ENCODE measurements at places on chromosomes 12 and 14.

DNA sequence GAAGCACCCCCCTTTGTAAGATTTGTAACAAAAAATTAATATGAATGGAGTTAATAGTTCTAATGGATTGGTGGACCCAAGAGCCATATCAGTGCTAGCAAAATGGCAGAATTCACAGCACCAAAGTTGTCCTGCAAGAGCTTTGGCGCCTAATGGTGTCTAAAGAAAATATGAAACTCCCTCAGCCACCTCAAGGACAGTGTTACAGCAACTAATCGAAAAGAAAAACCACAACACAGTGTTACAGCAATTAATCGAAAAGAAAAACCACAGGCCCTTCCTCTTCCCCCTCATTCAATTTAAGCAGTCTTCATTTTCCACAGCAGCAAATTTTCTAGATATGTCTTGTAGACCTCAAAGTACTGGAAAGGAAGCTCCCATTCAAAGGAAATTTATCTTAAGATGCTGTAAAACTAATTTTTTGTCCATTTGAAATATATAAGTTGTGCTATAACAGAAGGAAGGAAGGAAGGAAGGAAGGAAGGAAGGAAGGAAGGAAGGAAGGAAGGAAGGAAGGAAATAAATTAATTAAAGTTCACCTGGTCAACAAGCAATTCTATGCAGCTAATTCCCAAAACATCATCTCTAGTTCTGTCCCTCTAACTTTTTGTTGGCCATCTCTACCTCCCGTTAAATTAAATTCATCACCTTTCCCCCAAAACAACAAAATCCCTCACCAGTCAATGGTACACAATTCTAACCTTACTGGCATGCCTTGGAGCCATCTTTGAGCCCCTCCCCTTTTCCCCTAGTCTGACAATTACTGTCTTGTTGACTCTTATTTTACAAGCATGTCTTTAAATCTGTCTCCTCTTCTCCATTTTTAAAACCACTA lies 17.4 kb downstream of the LRP6 start:
- DNase-seq, result no peak

- no peak for DNase-seq
Measured at GRCh38 chr14:71237556-71237955, 330.3 kb downstream of the PCNX1 start.

GRCh38 chr14:22753586-22753985 lies 12.9 kb upstream of the OXA1L start:
- no peak for DNase-seq

DNA sequence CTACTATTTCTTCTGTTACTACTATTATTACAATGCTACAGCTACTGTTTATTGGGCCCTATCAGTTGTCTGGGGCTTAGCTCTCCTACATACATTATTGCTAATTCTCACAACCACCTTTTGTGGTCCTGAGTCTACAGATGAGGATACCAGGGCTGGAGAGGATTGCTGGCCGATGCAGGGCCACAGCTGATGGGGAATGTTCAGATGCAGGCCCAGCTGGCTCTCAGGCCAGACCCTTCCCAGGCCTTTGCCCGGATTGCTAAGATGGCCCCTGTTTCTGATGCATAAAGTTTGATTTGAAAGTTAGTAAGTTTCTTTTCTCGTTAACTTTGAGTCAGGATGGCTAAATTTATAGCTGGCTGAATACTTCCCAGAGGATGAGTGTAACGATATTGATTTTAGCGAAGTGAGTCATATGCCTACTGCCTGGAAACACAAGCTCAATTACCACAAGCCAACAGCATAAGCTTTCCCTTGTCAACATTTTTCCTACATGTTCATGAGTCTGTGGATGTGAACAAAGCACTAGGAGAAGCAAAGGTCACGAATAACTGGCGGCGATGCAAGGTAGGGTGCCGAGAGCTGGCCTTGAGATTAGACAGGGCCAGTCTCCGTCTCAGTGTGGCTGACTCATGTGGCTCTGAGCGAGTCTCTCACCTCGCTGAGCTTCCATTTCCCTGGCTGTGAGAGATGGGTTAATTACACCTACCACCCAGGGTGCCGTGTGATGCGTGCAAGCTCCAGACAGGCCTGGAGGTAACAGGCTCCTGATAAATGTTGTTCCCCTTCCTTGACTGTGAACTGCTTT lies 111.0 kb downstream of the BEGAIN start:
- no peak for DNase-seq

- DNase-seq, result no peak
Measured at GRCh38 chr14:74856366-74856765, 19.6 kb downstream of the PROX2 start.

DNA sequence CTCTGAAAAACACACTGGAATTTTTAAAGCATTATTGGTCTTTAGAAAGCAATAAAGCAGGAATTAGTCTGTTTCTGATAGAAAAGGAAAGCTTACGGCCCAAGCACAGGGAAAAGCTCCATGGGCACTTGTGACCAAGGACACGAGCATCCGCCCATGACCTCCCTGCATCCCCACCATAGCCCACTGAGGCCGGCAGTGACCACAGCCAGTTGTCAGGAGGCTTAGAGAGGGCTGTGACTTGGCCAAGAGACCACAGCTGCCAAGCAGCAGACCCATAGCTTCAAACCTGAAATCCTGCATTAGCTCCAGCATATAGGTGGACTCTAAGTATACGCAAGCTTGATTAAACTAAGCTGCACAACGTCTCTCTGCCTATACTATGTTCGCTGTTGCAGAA lies 8.9 kb downstream of the SETD3 start:
- no peak for DNase-seq

DNA sequence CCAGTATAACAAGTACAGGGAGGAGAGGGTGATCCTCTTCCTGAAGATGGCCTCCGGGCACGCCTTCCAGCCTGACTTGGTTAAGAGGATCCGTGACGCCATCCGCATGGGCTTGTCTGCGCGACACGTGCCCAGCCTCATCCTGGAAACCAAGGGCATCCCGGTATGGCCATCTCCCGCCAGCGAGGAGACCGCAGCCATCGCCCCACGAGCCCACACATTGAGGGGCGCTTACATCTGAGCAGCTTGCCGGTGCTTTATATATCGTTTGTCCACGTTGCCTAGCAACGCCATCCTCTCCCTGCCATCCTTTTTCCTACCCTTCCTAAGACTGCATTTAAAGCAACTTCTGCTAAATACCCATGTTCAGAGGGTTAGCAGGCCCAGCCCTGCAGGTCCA lies 71.5 kb downstream of the AACS start:
- DNase-seq, result no peak

DNA sequence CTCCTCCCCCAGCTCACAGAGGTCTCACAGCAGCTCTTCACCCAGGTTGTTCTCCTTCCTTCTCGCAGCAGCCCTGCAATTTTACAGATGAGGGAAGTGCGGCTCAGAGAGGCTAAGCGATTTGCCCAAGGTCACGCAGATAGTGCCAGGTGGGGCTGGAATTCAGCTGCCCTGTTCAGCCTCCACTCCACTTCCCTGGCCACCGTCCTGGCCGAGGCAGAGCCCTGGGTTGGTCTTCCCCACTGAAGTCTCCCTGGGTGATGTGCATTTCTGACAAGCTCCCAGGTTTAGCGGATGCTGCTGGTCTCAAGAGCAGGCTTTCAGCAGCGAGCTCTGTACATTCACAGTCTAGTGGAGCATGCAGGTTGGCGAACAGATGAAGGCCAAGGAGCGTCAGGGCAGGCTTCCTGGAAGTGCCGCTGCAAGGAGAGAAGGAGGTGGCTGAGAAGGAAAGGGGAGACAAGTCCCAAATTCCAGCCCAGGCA lies 28.9 kb upstream of the EML1 start:
- DNase-seq, result no peak

DNA sequence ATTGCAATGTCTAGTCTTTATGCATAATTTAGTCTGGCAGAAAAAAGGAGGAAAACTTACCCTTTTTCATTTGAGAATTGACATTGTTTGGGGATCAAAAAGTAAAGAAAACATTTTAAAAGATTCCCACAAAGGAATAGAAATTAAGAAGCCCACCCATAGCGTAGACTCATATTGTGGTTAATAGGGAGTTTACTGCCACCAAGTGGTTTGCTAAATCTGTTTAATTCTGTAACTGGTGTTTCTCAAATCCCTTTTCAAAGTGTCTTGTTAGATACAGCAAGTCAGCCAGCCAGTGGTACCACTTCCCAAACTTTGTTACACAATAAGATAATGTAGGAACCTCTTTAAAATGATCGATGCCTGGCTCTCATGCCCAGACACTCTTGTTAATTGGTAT lies 180.3 kb downstream of the IPO8 start:
- DNase-seq, result no peak

DNA sequence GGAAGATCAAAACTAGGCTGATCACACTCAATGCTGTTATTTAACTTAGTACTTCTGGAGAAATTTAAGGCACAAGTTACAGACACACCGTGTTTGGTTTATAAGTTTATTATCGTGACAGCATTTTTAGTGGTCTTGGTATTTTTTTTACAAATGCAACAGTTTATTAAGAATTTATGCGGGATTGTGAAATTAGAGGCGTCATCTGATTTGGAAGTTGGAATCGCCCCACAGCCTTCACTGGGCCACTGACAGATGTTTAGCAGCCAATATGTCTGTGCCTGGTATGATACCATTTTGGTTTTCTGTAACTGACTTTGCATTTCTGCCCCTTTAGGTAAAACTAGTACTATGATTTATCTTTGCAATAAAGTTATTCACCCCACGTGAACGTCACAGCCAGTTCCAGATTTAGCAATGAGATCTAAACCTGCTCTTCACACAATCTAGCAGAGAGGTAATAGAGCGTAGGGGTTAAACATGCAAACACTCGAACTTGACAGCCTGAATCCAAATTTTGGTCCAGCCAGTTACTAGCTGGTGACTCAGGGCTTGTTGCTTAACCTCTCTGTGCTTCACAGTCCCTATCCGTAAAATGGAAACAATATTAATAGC lies 73.2 kb upstream of the SSTR1 start:
- no peak for DNase-seq

DNA sequence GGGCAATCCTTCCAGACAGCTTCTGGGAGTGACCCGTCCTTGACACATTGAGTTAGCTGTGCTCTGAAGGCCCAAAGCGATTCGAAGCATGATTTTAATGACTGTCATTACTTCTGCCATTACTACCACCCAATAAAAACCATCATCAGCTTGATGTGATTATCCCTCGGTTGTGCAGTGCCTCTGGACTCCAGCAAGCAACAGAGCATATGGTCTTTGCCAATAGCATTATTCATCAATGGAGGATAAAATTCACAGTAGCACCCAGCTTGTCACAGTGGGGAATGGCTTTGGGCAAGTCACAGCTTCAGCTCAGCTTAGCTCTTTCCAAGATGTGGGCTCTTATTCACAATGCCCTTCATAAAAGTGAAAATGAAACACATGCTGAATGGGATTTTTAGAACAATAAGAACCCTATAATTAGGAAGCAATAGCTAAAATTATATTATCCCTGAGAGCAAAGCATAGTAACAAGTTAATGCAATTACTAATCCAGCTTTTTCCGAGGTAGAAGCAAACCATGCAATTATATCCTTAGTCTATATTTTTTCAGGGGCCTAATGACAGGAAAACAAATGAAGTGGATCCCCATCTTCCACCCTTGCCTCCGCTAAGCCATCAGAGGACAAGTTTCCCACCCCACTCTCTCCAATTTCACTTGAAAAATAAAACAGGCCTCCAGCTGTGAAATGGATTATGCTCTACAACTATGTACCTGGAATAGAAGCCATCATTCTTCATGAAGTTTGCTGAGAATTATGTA lies 163.0 kb upstream of the EEA1 start:
- no peak for DNase-seq

- no peak for DNase-seq
Measured at GRCh38 chr12:38664661-38665269, 240.6 kb downstream of the CPNE8 start.

- no peak for DNase-seq
Measured at GRCh38 chr12:42957136-42957535, 367.6 kb upstream of the PRICKLE1 start.

DNA sequence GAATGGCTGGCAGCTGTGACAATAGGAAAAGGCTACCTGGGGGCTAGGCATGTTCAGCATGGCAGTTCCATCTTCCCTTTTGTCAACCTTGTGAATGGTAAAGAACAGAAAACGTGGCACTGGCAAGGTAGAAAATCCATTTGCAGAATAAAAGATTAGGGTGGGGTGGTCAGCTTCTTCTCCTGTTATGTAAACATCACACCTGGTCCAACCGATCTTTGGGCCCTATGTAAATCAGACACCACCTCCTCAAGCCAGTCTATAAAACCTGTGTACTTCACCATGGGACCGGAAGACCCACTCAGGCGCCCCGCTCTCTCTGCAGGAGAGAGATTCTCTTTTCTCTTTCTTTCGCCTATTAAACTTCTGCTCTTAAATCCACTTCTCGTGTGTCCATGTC lies 19.6 kb upstream of the TMEM30B start:
- DNase-seq, result no peak

DNA sequence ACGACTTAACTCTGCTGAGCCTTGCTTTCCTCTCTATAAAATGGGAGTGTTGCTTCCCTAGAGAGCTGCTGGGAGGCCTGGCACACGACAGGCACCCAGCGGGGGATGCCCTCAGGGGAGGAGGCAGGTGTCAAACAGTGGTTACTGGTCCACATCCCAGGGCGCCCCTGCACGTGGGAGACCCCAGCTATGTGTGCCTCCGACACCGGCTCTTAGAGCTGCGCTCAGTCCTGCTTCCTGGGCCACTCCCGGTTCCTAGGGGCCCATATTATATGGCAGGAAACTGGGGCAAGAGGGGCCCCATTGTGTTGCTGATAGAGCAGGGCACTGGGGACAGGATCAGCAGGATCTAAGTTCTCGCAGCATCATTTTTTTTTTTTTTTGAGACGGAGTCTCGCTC lies 47.3 kb downstream of the CHGA start:
- DNase-seq, result no peak

GRCh38 chr12:55687746-55688145 lies 20.0 kb downstream of the ITGA7 start:
- DNase-seq, result peak; percentile 15

DNA sequence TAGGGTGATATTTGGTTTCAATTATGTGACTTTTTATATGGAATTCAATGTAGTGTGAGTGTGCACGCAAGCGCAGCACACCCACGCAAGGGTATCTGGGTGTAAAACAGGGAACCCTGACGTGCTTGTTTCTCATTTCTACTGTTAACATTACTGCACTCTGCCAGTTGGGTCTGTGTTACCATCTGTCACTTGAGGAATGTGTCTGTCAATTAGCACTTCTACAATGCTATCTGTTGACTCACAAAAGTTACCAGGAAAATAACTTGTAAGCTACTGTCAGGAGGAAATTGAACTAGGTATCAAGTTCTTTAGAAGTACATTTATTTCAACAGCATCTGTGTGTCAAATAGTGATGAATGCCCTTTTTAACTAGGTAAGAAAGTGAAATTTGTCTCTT lies 695.5 kb upstream of the LRFN5 start:
- DNase-seq, result no peak

DNA sequence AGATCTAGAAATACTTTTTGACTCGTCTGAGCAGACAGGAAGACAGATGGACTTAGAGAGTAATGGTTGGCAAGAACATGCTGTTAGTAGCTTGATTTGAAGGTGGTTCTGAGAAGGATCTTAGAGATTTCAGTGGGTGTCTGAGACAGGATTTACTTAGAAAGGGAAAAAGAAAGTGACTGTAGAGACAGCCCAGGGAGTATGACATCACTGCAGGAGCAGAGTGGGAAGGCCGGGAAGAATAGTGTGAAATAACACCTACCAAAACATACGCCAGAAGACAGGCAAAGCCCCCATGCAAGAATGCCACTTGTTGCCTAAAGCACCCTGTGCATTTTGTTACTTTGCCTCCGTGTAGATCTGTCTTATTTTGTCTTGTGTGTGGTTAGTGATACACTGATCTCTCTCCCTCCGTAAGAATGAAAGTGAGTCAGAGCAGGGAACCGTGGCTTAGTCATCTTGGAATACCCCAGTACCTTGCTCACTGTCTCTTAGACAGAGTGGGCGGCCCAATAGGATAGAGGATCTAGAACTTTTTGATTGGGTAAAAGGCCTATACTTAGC lies 161.3 kb upstream of the IFNG-AS1 start:
- DNase-seq, result peak; percentile 60

All from stimulated activated CD4-positive, alpha-beta T cell treated with anti-CD3 and anti-CD28 coated beads, Interleukin-15, amount 100 ng/mL, for 48 hours (primary cell).